ENCODE measurements at places on chromosomes 16 and 17.

DNA sequence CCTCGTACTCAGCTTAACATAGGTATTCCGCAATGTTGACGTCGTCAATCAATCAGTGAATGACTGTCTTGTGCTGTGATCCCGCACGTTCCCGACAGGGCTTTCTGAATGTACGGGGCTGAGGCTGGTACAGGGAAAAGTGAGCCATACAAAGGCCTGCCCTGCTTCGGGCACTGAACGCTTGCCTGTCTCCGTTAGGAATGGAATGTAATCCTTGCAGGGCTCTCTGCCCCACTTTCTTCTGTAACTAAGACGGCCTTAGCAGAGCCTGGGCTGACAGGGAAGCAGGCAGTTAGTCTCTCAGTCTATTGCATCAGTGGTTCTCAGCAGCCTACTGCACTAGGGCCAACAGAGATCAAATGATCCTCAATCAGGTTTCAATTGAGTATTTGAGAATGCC lies 16.2 kb upstream of the MYH3 start:
- no peak for DNase-seq

GRCh38 chr17:61160789-61161445 lies 238.7 kb upstream of the TBX2 start:
- no peak for DNase-seq

DNA sequence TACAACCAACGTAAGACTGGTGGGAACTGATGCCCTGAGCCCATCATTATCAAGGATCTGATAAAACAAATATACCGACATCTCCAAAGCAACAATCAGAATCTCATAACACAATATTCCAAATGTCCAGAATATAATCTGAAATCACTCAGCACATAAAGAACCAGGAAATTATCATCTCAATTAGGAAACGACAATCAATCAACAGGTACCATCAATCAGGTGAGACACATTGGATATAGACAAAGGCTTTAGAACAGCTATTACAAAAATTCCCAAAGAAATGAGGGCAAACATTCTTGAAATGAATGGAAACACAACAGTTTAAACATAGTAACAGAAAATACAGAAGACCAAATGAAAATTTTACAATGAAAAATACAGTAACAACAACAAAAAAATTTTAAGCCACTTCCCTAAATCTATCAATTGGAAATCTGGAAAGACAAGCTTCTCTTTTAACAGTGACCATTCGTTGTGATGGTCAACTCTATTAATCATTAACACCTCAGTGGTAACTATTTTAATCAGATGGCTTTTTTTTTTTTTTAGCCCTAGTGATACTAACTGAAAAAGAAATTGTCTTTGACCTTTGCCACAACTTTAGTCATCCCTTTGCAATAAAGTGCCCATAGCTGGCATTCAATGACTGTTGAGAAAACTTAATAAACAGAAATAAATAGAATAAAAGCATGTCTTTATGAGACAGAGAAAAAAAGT lies 70.4 kb downstream of the USP32 start:
- no peak for DNase-seq

DNA sequence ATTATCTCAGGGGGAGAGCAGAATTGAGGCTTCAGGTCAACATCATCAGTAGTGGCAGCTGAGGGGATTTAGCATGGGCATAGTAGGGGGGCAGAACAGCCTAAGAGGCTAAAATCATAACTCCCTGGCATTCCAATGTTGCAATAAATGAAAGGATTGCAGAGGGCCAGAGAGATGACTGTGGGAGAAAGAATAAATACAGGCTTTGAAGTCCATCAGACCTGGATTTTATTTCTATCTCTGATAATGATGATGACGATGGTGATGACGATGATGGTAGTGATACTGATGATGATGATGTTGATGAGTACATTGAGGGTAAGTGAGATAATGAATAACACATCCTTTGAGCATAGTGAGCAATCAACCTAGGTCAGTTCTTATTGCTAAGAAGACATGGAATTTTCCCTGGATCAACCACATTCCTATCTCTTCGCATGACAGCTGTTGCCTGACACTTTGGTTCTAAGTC lies 107.4 kb upstream of the CDH11 start:
- no peak for DNase-seq

GRCh38 chr17:28306954-28307401 lies 12.0 kb upstream of the TMEM97 start:
- DNase-seq: no peak

- no peak for DNase-seq
Measured at GRCh38 chr16:81442220-81442915, 2.2 kb upstream of the CMIP start.

- DNase-seq: no peak
Measured at GRCh38 chr16:55045756-55046460, 115.2 kb downstream of the IRX5 start.

DNA sequence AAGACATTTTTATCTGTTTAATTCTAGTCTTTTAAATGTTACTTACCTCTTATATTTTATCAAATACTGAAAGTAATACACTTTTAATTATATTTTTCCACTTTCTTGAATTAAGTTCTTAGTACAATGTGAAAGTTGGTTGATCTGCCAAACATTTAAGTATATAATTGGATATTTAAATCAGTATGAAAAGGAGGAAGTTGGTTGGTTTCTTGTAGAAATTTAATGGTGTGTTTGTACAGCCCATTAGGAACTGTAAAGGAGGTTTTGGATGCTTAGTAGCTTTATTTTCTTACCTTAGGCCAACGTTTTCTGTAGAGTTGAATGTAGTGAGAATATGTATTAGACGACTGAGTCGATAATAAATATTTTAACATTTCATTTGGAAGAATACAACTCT lies 5.4 kb downstream of the NFATC3 start:
- no peak for DNase-seq

DNA sequence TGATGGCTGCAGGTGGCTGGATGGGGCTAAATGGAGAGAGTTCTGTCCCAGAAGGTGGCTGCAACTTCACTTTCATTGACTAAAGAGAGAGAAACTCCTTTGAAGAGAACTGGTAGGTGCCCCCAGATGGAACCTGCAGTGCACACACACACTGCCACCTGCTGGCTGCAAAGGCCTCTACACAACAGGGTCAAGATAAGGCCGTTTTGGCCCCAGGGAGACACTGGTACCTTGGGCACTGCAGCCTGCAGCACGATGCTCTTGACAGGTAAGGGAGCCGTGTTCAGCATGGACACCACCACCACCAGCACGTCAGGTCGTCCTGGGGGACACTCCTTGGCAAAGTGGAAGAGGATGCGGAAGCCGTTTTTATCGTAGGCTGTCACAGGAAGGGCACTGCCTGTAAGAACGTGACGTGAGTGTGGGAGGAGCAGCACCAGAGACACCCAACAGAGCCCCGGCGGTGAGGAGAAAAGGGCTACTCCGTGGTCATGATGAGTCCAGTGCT lies 22.7 kb downstream of the GGA3 start:
- DNase-seq: no peak

- DNase-seq: no peak
Measured at GRCh38 chr17:72349491-72349995, 228.7 kb downstream of the SOX9 start.

All from cardiac septum (tissue), 1 donor.